Kasumi-1 (cell line): ENCODE measurements at places on chromosomes 1 and 21.

GRCh38 chr1:201404722-201405483, 5.8 kb upstream of the LAD1 start:
- DNase-seq = no peak

DNA sequence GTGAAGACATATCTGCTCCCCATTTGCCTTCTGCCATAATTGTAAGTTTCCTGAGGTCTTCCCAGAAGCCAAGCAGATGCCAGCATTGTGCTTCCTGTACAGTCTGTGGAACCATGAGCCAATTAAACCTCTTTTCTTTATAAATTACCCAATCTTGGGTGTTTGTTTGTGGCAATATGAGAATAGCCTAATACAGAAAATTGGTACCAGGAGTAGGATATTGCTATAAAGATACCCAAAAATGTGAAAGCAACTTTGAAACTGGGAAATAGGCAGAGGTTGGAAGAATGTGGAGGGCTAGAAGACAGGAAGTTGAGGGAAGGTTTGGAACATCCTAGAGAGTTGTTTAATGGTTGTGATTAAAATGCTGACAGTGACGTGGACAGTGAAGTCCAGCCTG, 90.8 kb downstream of the HHIPL2 start:
- DNase-seq = no peak

DNA sequence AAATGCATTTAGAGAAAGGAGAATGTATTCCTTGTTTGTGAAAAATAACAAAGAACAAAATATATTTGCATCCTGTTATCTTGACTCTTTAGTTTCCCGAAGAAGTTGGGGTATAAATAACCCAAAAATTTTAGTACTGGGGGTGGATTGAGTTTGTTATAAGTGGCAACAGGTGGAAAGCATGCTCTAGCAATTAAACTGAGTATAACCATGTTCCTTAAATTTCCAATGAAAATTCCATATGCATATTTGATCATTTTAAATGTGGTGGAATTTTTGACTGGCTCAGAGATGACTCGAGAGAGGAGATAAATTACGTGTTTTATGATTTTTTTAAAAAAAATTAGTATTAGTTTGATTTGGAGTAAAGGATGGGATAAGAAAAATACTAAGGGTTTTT, 348.9 kb downstream of the TGFB2 start:
- DNase-seq = no peak

DNA sequence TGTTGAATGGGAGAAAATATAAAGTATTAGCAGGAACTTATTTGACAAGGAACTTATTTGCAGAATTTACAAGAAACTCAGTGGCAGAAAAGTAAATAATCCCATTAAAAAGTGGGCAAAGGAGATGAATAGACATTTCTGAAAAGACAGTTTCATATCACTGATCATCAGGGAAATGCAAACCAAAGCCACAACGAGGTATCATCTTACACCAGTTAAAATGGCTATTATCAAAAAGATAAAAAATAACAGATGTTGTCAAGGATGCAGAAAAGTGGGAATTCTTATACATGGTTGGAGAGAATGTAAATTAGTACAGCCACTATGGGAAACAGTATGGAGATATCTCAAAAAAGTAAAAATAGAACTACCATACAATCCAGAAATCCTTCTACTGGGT, 61.0 kb downstream of the SYT14 start:
- no peak for DNase-seq

- DNase-seq = peak; percentile 38
These were observed 642 bp downstream of the HCRTR1 start for GRCh38 chr1:31617916-31618746.

GRCh38 chr21:16476056-16476825, 746.5 kb downstream of the USP25 start:
- DNase-seq = no peak

- DNase-seq = no peak
These were observed 433.1 kb upstream of the KAZN start for GRCh38 chr1:14165371-14165801.

DNA sequence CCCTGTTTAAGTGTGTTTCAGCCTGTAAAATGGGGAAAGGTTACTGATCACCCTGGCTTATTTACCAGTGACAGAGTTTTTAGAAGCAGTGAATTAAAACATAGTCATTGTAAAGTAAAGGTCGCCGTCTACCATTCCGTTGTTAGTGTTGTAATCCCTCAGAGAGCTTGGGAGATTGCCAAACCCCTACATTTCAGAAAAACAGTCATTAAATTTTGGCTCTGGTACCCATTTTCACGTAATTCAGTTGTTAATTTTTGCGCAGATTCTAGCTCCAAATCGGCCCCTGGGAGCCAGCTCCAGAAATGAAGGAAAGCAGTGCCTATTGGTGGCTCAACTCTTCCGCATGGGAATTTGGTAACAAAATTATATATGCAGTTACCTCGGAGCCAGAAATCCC, 127.7 kb upstream of the AJAP1 start:
- no peak for DNase-seq

DNA sequence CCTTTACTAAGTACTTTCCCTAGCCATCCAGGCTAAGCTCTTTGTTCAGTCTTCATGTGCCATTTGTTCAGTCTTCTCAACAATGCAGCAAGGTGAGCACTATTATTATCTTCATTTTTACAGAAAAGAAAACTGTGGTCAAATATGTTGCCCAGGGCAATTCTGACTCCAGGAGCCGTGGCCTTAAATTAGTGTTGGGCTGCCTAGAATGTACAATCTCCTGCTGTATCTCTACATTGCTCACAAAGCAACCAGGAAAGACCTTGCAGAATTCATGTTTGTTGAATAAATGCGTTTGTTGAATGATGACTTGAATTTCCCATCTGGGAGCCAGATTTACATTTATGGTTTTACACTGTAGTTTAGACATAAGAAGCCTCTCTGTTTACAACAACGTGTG, 14.2 kb downstream of the CD101 start:
- no peak for DNase-seq

DNA sequence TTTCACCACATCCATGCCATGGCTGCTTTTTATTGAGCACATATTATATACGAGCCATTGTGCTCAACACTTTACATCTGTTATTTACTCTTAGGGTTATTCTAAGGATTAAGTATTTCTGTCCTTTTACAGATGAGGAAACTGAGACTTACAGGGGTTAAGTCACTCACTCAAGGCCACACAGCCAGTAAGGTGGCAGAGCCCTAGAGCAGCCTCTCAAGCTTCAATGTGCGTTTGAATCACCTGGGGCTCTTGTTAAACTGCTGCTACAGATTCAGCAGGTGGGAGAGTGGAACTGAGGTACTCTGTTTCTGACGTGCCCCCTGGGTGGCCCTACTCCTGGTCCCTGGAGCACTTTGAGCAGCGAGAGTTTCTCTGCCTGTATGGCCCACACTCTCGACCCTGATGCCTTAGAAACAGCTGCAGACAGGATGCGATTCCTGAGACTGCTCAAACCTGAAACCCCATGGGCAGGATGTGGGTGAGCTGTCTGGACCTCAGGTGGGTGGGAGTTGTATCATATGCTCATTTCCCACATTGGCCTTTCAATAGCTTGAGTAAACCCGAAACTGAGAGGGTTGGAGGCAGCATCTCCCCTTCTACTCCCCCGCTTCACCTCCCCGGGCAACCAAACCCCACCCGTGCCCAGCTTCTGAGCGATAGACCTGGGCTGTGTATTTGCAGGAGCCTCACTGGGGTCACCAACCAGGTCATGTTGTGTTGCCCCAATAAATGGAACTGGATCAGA, 59.3 kb downstream of the MAN1C1 start:
- DNase-seq = no peak

DNA sequence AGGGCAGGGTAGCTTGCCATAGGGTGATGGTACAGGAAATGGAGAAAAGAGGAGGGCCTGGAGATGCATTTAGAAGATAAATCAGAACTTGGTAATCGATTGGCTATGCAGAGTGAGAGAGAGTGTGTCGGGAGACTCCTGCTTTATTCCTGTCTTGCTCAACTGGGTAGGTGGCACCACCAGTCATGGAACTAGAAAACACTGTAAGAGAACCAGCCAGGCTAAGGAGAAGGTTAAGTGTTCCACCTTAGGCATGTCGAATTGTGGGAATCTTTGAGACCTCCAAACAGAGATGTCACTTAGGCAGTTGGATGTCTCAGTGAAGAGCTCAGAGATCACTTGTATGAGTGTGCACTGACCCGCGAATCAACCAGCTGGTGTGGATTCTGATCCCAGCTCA, 28.7 kb upstream of the RD3 start:
- peak; percentile 22 for DNase-seq

- DNase-seq = peak; percentile 62
These were observed 42.5 kb upstream of the TMEM125 start for GRCh38 chr1:43227143-43227764.

DNA sequence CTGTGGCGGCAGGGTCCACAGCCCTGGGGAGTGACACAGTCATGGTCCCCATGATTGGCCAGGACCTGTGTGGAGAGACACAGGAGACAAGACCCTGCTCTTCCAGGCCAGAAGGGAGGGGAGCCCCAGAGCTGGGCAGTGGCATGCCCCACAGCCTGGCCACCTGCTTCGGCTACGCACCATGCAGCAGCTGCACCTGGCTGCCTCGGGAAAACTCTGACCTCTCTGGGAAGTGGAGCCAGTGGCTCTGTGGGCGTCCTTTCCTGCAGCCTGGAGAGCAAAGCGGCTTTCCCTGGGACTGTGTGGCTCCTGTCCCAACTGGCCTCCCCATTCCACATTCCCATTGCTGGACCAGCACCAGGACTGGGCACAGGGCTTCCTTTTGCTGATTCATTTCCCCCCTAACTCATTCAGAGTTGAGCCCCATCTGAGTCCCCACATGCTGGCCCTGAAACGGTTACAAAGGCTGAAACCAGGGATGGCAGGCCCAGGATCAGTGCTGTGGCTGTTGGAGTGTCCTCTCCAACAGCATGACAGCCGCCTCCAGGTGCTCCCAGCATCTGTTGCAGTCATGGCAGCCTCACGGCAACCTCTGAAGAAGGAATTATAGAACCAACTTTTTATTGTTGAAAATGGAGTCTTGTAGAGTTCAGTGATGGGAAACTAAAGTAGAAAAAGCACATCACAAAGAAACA, 15.0 kb downstream of the OXCT2 start:
- DNase-seq = no peak

- no peak for DNase-seq
These were observed 24.6 kb upstream of the GPR137B start for GRCh38 chr1:236117710-236118109.

- no peak for DNase-seq
These were observed 780 bp upstream of the CROCC start for GRCh38 chr1:16920951-16921350.

DNA sequence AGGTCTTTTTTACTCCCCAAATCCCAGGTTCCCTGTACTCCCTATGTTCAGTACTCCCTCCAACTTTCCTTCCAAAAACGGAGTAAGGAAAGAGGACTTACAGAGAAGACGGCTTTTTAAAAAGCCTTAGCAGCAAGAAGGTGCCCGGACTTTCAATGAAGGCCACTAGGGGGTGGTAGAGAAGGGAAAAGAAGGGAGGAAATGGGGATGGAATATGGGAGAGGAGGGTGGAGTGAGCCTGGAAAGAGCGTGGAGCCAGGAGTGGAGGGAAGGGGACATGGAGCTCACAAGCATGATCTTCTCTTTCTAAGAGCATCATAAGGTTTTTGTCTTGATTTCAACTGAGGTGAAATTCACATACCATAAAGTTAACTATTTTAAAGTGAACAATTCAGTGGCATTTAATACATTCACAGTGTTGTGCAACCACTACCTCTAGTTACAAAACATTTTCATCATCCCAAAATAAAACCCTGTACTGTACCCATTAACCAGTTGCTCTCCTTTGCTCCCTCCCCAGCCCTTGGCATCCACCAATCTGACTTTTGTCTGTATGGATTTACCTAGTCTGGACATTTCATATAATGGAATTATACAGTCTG, 129.9 kb downstream of the ZNF281 start:
- DNase-seq = peak; percentile 48

DNA sequence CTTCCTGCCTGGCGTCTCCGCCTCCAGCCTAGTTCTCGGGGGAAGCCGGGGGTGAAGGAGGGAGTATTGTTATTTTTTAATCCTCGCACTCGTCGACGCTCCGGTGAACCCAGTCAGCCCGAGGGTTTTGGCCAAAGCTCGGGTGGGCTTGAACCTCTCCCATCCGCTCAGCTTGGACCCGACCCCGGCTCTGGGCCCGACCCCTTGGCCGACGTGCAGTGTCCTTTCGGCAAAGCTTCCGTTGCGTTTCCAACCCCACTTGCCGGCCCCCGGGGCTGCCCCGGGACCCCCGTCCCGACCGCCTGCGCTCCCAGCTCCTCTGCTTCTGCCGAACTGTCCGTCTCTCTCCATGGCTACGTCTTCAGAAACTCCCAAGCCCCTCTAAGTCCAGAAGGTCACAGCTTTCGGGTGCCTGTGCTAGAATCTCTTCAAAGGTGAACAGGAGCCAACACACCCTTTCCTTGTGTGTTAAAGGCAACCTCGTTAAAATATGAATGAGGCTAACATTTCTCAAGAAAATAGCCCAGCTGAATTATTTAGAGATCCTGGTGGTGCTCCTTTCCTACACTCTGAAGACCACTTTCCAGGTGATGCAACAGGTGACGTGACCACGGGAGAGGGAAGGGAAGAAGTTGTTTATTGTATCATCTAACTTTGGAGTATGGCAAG, 647 bp downstream of the DESI2 start:
- peak; percentile 33 for DNase-seq

DNA sequence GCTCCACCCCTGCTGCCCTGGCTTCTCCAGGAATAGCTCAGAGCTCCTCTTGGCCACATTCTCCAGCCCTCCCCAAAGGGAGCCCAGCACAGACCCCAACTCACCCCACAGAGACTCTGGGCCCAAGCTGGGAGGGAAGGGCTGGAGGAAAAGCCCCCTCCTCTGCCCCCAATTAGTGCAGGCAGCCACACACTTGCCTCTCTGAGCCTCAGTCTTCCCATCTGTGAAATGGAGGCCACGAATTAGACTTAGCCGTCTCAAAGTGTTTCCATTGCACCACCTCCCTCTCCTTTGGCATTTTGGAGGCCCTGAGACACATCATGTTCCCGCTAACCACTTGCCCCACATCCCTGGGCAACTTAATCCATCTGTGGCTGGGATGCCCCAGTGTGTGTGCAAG, 108.0 kb downstream of the PAX7 start:
- no peak for DNase-seq

DNA sequence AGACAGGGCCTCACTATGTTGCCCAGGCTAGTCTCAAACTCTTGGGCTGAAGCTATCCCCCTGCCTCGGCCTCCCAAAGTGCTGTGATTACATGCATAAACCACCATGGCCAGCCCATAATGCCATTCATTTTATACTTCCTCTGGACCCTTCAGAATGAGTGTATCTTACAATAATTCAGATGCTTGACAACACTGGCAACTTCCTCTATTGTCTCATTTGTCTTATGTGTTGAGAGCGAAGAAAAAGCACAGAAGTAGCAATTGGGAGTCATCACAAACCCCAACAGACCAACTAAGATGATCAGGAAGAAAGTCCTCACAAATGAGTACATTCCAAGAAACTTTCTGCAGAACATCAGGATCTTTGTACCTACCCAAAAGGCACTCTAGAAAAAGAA, 191.9 kb downstream of the RERE start:
- peak; percentile 34 for DNase-seq

- no peak for DNase-seq
These were observed 108.1 kb downstream of the OMA1 start for GRCh38 chr1:58438468-58438867.

- DNase-seq = no peak
These were observed 231.7 kb upstream of the B3GALT2 start for GRCh38 chr1:193417945-193418744.
